ENCODE measurements at places on chromosomes 16 and 17.

GRCh38 chr16:77540646-77541045, 105.8 kb upstream of the ADAMTS18 start:
- DNase-seq: peak; percentile 53

DNA sequence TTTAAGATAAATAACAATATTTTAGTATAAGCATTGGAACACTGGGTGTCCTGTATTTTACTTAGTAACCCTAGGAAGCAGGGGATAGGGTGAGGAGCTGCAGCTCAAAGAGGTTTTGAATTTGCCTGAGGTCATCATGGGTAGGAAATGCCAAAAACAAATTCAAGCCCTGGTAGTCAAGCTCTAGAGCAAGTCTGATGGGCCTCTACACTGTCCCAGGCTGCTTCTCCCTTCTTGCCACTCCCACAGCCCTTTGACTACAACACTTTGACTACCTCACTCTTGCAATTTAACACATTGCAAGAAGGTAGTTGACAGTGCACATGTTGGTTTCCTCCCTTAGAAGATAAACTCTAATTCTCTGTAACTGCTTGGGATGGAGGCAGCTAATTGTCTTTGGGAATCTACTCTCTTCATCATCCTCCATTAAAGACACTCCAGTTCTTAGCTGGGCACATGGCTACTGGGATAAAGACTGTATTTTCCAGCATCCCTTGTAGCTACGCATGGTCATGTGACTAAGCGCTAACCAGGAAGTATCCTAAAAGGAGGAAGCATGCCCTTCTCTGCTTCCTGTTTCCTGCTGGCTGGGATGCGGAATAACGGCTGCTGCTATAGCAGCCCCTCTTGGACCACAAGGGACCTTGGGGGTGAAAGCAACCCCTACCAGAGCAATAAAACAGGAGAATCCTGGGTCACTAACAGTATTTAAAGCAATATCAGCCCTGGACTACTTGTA, 30.7 kb upstream of the SSTR2 start:
- DNase-seq: no peak

DNA sequence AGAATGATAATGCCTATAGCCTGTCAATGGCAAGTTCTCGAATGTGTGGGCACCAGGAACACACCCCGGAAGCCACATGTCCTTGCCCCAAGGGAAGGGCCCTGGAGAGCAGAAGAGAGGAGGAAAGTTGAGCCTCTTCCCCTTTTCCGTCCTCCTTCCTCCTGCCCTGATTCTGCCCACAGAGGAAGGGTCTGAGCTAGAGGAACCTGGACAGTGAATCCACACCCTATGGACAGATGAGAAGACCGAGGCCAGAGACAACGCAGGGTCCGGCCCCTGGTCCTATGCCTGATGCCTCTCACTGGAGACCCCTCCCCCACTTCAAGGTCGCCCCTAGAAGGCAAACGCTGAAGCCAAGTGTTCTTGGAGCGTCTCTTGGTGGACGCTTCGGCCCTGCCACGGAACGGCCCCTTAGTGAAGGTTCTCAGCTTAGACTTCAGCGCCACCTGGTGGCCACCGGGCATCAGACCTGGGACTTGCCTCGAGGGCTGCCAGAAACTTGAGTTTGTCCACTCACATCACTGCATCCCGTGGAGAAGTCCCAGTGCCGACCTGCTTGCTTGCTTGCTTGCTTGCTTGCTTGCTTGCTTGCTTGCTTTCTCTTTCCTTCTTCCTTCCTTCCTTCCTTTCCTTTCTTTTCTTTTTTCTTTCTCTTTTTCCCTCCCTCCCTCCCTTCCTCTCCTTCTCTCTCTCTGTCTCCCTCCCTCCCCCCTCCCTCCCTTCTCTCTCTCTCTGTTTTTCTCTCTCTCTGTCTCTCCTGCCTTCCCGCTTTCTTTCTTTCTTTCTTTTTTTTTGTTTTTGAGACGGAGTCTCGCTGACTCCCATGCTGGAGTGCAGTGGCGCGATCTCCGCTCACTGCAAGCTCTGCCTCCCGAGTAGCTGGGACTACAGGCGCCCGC, 20.6 kb upstream of the SPNS3 start:
- DNase-seq: peak; percentile 93

DNA sequence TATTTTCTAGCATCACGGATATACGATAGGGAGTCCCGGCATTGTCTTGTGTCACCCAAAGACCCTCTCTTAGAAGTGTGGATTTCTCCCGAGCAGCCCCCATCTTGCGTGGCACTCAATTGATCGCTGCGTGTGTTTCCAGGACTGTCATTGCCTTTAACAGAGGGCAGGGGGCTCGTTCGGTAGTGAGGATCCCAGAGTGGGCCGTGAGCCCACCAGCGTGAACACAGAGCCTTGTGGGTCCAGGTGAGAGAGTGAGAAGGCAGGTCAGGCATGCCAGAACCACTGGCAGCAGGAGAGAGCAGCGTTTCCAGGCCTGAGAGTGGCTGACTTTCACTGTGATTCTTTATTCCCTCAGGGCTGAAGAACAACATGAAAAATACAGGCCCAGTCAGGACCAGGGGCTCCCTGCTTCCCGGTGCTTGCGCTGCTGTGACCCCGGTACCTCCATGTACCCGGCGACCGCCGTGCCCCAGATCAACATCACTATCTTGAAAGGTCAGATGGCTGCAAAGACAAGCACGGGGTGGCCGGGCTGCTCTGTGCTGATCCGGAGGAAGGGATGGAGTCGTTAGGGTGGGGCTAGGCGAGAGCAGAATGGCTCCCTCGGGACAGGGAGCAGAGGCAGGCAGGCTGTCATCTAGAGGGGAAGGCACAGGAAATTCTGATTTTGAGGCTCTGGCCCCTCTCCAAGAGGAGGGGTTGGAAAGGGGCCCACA, 22.4 kb downstream of the C1QTNF1 start:
- DNase-seq: no peak

GRCh38 chr16:77571115-77571862, 136.5 kb upstream of the ADAMTS18 start:
- DNase-seq: no peak

GRCh38 chr16:74922150-74923138, 62.5 kb downstream of the WDR59 start:
- DNase-seq: no peak

DNA sequence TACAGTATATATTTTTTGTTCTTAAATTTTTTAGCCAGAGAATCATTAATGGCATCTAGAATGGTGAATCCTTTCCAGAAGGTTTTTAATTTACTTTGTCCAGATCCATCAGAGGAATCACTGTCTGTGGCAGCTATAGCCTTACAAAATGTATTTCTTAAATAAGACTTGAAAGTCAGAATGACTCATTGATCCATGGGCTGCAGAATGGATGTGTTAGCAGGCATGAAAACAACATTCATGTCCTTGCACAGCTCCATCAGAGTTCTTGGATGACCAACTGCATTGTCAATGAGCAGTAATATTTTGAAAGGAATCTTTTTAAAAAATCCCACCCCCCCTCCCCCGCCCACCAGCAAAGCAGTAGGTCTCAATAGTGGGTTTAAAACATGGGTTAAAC, 51.4 kb downstream of the CACNG1 start:
- DNase-seq: peak; percentile 57

- no peak for DNase-seq
Observed at GRCh38 chr17:14310605-14311004, 9.7 kb downstream of the HS3ST3B1 start.

GRCh38 chr16:87515475-87516330, 22.9 kb upstream of the ZCCHC14 start:
- peak; percentile 69 for DNase-seq

- DNase-seq: no peak
Observed at GRCh38 chr17:47703671-47704070, 9.7 kb downstream of the TBKBP1 start.

DNA sequence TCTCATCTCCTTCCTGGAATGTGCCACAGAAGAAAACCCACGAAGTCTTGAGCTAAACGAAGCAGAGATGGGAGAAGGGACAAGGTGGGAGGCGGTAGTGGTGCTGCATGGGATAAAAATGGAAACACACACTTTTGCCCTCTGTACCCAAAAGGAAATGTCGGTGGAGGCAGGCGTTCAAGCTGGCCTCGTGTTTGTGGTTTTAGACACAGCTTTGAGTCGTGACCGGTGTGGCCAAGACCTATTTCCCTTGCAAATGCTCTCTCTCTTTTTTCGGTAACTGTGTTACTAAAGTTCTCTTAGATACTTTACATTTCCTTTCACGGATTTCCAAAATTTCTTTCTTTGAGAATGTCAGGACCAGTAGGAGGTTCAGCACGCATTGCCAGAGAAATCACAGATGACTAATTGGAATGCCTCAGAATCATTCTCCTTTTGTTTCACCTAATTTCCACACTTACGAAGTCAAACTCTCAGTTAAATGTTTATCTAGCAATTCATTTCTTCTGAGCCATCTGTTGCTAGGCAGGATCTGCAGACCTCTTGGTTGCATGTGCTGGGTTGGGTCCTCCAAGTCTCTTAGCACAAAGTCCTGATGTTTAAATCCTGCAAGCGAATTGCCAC, 412.3 kb downstream of the MAF start:
- no peak for DNase-seq

DNA sequence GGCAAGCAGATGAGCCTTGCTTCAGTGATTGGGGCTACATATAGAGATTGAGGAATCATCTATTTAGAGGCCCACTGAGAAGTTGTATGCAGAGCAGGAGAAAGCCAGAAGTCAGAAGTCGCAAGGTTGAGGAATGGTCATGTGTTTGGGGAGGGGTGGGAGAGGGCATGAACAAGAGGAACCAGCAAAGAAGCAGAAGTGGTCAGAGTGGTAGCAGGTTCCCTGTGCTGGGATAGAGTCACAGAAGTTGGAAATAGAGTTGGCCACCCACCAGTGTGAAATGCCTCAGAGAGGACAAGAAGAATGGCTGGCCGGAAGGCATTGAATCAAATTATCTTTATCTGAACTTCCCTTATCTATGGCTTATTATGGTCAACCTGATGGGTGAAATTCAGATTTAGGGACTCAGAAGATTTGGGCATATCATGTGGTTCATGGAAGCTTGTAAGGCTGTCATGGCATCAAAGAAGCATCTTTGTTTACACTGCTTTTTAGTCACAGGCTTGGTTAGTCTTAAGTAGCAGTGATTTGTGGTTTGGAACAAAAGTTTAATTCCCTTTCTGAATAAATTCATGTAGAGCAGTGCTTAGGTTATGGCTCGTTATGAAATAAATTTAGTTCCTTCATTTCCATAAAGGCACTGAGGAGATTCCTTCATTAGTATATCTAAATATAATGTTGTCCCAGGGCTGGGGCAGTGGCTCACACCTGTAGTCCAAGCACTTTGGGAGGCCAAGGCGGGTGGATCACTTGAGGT, 19.7 kb downstream of the MAP3K3 start:
- DNase-seq: no peak

- DNase-seq: peak; percentile 88
Observed at GRCh38 chr17:44086364-44087311, 16.1 kb downstream of the G6PC3 start.

- DNase-seq: peak; percentile 84
Observed at GRCh38 chr17:7213895-7214299, 5.7 kb downstream of the DLG4 start.

DNA sequence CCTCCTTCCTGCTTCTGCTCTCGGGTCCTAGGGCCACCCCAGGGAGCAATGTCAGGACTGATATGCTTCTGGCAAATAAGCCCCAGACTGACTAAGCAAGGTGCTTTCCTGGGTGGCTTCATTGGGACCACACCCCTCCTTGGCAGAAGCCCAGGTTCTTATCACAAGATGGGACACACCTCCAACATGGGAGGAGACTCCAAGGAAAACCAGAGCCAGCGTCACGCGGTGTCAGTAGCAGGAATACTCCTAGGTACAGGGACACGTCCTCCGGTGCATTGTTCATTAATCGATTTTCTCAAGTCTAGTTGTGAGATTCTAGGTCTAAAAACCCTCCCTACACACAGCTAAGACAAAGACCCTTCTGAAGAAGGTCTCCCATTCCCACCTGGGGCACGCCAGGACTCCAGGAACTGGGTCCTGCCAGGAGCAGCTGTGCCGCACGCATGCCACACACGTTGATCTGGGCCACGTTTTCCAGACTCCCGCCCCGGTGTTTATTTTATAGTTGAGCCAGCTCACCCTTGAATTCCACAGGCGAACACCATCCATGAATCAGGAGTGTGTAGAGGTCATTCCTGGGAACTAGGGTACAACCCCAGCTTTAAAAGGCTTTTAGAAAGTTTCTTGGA, 30.8 kb downstream of the FA2H start:
- DNase-seq: peak; percentile 35

- DNase-seq: no peak
Observed at GRCh38 chr17:78376161-78376560, 2.3 kb upstream of the PGS1 start.

GRCh38 chr16:58293449-58293848, 1.4 kb downstream of the PRSS54 start:
- DNase-seq: no peak

DNA sequence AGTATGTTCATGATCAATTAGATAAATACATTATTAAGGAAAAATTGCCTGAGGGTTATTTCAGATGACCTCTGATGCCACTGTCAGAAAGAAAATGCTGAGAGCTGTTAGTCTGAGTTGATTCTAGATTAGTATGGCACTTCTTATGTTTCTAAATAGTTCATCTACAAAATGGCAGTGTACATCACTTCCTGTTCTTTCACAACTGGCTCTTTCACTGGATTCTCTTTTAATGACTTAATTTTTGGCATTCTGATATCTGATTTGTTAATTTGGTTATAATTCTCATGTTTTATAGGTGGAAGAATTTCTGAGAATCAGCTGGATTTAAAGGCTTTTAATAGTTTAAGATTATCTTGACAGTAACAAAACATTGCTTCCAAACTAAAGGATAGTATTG, 3.3 kb downstream of the TAOK1 start:
- DNase-seq: peak; percentile 67

GRCh38 chr16:56258508-56259424, 67.5 kb downstream of the GNAO1 start:
- no peak for DNase-seq

DNA sequence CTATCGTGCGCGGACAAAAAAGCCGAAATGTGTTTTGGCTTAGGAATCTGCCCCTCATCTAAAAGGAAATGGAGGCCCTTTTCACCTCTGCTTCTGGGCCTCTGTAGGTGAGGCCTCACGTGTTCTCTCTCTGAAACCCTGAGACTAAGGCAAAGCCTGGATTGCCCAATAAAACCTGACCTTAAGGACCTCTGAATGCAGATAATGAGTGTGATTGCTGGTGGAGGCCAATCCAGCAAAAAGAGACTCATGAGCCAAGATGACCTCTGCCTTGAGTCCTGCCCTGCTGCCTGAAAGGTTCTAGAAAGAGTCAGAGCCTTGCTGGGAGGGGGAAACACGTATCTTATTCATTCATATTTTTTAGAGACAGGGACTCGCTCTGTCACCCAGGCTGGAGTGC, 44.5 kb upstream of the ABR start:
- DNase-seq: no peak

- DNase-seq: no peak
Observed at GRCh38 chr17:45229681-45230409, 8.2 kb downstream of the FMNL1 start.

GRCh38 chr17:67137026-67137370, 92.6 kb downstream of the CACNG1 start:
- DNase-seq: no peak
